Activated CD4-positive, alpha-beta T cell treated with anti-CD3 and anti-CD28 coated beads, Interleukin-2, amount 50 U/mL, for 16 hours (primary cell): ENCODE measurements at places on chromosomes 12 and 14.

DNA sequence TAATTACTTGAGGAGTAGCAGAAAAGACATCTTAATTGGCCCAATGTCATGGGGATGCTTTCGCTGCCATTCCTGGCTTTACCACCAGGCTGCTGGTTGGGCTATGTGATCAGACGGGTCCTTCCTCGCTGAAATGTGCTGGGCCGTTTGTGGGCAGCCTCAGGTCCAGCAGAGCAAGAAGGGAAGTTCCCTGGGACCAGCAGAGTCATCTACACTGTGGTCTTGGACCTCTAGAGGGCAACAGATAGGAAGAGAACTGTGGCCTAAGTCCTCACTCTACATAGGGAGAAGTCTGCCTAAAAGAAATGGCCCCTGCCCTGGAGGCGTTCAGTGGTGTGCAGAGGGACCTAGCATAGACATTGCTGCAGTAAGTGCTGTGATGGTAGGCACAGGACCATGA is 10.9 kb downstream of the EVL start:
- peak; percentile 70 for DNase-seq

- DNase-seq: peak; percentile 30
These were observed 11.8 kb upstream of the DERA start for GRCh38 chr12:15899282-15899870.

DNA sequence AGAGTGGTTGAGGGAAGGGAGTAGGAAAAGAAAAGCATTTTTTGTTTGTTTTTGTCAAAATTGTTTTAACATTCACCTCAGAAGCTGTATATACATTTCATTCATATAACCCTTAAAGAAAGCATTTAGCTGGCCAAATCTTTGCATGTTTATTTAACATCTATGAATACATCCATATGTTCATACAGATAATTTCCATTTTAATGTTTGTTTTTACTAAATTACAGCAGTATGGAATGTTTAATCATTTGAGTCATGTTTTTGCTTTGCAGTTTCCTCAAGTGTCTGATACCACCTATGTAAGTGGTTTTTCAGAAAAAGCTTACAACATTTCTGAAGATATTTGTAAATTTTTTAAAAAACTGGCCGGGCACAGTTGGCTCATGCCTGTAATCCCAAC is 84.3 kb upstream of the ATF1 start:
- no peak for DNase-seq

DNA sequence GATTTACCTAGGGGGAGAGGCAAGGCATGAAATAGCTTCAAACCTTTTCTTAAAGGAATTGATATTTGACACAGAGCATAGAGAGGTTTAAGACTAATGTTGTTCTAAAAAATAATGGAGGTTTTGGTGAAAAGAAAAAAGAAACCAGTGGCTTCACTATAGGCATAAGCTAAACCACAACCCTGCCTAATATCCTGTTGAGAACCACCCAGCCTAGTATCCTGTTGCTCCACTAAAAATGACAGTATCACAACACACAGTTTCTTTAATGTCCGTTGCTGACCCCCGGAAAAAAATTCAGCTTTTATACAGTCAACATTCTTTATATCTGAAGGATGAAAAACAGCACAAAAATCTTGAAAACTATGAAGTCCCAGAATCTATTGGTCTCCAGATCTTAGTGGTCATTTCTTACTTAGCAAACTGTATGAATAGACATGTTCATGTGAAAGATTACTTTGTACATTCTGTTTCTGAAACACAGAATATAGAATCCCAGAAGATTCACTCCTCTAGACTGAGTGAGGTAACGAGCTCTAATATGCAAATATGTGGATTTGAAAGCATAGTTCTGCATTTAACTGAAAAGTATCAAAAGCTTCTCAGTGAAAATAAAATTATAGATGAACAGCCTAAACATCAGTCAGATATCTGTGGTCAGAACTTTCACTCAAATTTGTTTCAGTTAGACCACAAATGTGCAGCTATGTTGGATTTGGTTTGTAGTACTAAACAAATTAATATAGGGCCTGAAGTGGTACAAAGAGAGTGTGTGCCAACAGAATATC is 40.5 kb downstream of the GALC start:
- peak; percentile 32 for DNase-seq

GRCh38 chr12:96402061-96402460 is 1.8 kb upstream of the CDK17 start:
- no peak for DNase-seq

GRCh38 chr12:25074954-25075353 is 120.0 kb downstream of the DNAI7 start:
- no peak for DNase-seq
